Chondrocyte (in vitro differentiated cells): ENCODE measurements at places on chromosomes 5 and 9. TPM values are rescaled to one million over a fixed set of nuclear protein-coding genes. Genes with fewer than 3 reads are reported as not detected.

DNA sequence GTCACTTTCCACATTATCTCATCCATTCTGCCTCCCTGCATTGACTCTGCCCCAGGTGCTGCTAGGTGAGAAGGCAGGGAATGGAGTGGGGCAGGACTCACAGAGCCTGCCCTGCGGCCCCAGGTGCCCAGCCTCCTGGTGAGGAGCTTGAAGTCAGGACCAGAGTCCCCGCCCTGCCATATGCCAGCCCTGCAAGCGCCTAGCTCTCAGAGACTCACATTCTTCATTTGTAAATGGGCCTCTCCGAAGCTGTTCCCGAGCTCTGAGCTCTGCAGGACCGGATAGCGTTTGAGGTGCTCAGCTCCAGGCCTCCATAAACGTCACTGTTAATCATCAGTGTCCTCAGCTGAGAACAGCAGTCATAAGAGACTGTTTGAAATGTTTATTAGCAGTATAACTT lies 75.1 kb upstream of the STXBP1 start:
- no peak overlapping the region for H3K4me3 ChIP-seq
- peaks cover 71% of the 10 kb centered on the region for H3K4me1 ChIP-seq
- peak overlapping the region; percentile 83 for H3K27ac ChIP-seq
- no peaks in the 10 kb centered on the region for H3K36me3 ChIP-seq
- DNase-seq = no peak
- H3K27me3 ChIP-seq = no peaks in the 10 kb centered on the region

DNA sequence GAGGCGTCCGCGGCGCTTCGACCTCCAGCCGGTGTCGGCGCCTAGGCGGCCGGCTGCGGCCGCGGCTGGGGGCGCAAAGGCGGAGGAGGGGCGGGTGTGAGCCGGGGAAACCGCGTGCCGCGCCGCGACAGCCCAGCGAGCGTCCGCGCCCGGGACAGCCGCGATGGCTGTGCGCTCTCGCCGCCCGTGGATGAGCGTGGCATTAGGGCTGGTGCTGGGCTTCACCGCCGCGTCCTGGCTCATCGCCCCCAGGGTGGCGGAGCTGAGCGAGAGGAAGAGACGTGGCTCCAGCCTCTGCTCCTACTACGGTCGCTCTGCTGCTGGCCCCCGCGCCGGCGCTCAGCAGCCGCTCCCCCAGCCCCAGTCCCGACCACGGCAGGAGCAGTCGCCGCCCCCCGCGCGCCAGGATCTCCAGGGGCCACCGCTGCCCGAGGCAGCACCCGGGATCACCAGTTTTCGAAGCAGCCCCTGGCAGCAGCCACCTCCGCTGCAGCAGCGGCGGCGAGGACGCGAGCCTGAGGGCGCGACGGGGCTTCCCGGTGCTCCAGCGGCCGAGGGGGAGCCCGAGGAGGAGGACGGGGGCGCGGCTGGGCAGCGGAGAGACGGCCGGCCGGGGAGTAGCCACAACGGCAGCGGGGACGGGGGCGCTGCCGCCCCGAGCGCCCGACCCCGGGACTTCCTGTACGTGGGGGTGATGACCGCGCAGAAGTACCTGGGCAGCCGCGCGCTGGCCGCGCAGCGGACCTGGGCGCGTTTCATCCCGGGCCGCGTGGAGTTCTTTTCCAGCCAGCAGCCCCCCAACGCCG lies 605 bp downstream of the CHSY3 start:
- H3K4me1 ChIP-seq = peaks cover 29% of the 10 kb centered on the region
- H3K4me3 ChIP-seq = peak overlapping the region; percentile 94
- H3K27ac ChIP-seq = no peak overlapping the region
- no peaks in the 10 kb centered on the region for H3K36me3 ChIP-seq
- no peaks in the 10 kb centered on the region for H3K27me3 ChIP-seq

DNA sequence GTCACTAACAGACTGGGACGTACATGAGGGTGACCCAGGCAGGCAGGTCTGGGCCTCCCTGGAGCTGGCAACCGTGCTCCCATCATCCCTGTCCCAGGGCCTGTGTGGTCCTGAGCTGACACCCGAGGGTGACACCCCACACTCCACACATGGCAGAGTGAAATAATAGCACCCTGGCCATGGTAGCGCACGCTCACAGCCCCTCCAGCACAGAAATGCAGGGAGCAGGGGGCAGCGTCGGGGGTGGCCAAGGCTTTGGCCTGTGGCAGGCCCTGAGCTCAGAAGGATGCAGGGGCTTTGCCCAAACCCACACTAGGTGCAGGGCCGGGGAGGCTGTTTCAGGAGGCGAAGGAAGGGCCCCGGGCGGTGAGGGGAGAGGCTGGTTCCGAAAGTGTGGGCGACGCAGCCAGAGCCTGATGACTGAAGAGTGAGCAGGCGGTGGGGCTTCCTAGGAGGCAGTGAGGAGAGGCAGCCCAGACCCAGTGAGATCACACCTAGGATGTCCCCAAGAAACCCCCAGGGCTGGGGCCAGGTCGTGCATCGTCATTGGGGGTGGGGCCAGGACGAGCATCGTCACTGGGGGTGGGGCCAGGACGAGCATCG lies 12.9 kb downstream of the OR2V2 start:
- no peak for DNase-seq
- H3K36me3 ChIP-seq = no peaks in the 10 kb centered on the region
- H3K27ac ChIP-seq = peak overlapping the region; percentile 74
- peak overlapping the region; percentile 55 for H3K4me3 ChIP-seq
- peaks cover 11% of the 10 kb centered on the region for H3K4me1 ChIP-seq

GRCh38 chr9:28464481-28465216 lies 891.4 kb upstream of the C9orf72 start:
- peak; percentile 49 for DNase-seq
- H3K36me3 ChIP-seq = no peaks in the 10 kb centered on the region

GRCh38 chr9:106020186-106020585 lies 325.8 kb downstream of the TMEM38B start:
- no peak for DNase-seq
- H3K36me3 ChIP-seq = no peaks in the 10 kb centered on the region
- H3K27ac ChIP-seq = no peak overlapping the region
- no peaks in the 10 kb centered on the region for H3K27me3 ChIP-seq
- H3K4me3 ChIP-seq = no peak overlapping the region

DNA sequence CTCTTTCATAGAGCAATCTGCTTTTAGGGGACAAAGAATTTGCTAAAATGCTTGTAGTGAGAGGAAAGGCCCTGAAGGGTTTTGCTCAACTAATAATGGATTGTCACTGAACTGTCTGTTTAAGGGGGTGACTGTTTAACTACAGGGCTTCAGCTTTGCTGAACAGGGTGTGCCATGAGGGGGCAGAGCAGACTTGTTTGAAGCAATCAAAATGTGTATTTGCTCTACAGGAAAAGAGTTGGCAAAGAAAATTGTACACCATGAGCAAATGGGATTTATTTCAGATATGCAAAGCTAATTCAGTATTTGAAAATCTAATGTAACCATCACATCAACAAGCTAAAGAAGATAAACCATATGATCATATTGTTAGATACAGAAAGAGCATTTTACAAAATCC lies 154.3 kb downstream of the GABRG2 start:
- H3K27ac ChIP-seq = no peak overlapping the region
- no peak overlapping the region for H3K4me3 ChIP-seq
- H3K27me3 ChIP-seq = no peaks in the 10 kb centered on the region
- no peaks in the 10 kb centered on the region for H3K4me1 ChIP-seq
- DNase-seq = no peak

DNA sequence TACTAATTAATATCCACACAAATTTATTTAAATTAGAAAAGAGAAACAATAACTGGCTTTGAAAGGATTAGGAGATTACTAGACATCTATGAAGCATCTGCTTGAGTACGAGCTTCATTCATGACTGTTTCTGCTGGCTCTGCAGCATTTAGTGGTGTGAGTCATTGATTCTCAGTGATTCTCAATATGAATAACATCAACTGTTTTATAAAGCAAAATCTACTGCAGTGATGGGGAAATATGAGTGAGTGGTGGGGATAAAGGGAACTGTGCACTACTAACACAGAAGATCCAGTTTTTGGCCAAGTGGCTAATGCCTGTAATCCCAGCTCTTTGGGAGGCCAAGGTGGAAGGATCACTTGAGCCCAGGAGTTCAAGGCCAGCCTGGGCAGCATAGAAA lies 8.4 kb downstream of the FNBP1 start:
- H3K4me1 ChIP-seq = peaks cover 71% of the 10 kb centered on the region
- peak overlapping the region; percentile 62 for H3K27ac ChIP-seq
- H3K36me3 ChIP-seq = no peaks in the 10 kb centered on the region
- H3K27me3 ChIP-seq = no peaks in the 10 kb centered on the region

DNA sequence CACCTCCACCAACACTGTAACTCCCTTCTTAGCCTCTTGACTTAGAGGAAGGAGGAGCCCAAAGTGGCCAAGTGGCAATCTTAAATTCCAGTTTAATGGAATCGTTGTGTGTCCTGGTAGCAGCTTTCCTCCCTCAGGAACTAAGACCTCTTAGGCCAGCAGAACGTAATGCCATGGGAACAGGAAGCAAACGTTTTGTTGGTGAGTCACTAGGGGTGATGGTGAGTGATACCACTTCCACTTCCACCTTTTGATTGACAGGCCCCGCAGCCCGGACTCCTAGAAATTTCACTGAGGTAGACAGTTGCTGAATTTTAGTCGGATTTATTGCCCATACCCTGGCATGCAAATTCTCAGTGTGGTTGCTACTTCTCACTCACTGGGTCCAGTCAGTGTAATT lies 94.2 kb upstream of the FBN2 start:
- no peaks in the 10 kb centered on the region for H3K36me3 ChIP-seq
- H3K27ac ChIP-seq = no peak overlapping the region
- H3K4me3 ChIP-seq = no peak overlapping the region
- peaks cover 28% of the 10 kb centered on the region for H3K4me1 ChIP-seq
- no peak for DNase-seq

DNA sequence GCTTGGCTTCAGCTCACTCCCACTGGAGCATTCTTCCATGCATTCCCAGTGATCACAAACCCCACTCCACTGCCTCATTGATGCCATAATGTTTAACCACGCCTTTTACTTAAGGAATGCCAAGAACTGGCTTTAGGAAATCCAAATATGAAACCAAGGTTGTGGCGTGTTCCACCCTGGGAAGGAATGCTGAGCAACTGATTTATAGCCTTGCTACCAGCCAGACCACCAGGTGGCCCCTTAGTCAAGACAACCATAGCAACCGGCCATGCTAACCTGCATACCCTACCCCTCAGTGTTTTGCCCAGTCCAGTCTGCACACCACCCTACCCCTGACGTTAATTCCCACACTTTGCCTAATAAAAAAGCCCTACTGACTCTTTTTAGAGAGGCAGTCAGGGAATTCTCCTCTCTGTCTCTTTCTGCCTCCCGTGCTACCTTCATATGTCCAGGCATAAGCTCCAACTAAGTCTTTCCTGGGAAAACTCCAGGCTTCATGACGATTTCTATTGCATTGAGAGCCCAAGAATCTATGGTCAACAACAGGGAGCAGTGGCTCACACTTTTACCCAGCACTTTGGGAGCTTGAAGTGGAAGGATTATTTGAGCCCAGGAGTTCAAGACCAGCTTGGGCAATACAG lies 27.0 kb upstream of the PRRC2B start:
- DNase-seq = no peak
- peak overlapping the region; percentile 60 for H3K27ac ChIP-seq
- no peaks in the 10 kb centered on the region for H3K27me3 ChIP-seq
- H3K4me1 ChIP-seq = peaks cover 9% of the 10 kb centered on the region

GRCh38 chr5:162543437-162543836 lies 475.9 kb downstream of the GABRG2 start:
- no peak for DNase-seq
- no peaks in the 10 kb centered on the region for H3K4me1 ChIP-seq
- no peaks in the 10 kb centered on the region for H3K36me3 ChIP-seq
- H3K27ac ChIP-seq = no peak overlapping the region
- no peak overlapping the region for H3K4me3 ChIP-seq

- H3K27ac ChIP-seq = no peak overlapping the region
- H3K36me3 ChIP-seq = no peaks in the 10 kb centered on the region
- no peaks in the 10 kb centered on the region for H3K4me1 ChIP-seq
- DNase-seq = no peak
Measured at GRCh38 chr9:4973246-4973645, 11.8 kb upstream of the JAK2 start.

- no peak overlapping the region for H3K4me3 ChIP-seq
- no peak for DNase-seq
- no peaks in the 10 kb centered on the region for H3K27me3 ChIP-seq
- H3K27ac ChIP-seq = no peak overlapping the region
Measured at GRCh38 chr5:102811972-102812371, 56.9 kb downstream of the PAM start.

- no peaks in the 10 kb centered on the region for H3K27me3 ChIP-seq
- H3K36me3 ChIP-seq = peaks cover under 1% of the 10 kb centered on the region
- no peak overlapping the region for H3K27ac ChIP-seq
- H3K4me1 ChIP-seq = peaks cover 36% of the 10 kb centered on the region
- DNase-seq = no peak
Measured at GRCh38 chr5:137627293-137627692, 108.6 kb downstream of the KLHL3 start.

GRCh38 chr9:136521537-136521936 lies 24.3 kb downstream of the NOTCH1 start:
- no peaks in the 10 kb centered on the region for H3K27me3 ChIP-seq
- no peak overlapping the region for H3K4me3 ChIP-seq
- no peaks in the 10 kb centered on the region for H3K36me3 ChIP-seq
- H3K4me1 ChIP-seq = peaks cover 13% of the 10 kb centered on the region

DNA sequence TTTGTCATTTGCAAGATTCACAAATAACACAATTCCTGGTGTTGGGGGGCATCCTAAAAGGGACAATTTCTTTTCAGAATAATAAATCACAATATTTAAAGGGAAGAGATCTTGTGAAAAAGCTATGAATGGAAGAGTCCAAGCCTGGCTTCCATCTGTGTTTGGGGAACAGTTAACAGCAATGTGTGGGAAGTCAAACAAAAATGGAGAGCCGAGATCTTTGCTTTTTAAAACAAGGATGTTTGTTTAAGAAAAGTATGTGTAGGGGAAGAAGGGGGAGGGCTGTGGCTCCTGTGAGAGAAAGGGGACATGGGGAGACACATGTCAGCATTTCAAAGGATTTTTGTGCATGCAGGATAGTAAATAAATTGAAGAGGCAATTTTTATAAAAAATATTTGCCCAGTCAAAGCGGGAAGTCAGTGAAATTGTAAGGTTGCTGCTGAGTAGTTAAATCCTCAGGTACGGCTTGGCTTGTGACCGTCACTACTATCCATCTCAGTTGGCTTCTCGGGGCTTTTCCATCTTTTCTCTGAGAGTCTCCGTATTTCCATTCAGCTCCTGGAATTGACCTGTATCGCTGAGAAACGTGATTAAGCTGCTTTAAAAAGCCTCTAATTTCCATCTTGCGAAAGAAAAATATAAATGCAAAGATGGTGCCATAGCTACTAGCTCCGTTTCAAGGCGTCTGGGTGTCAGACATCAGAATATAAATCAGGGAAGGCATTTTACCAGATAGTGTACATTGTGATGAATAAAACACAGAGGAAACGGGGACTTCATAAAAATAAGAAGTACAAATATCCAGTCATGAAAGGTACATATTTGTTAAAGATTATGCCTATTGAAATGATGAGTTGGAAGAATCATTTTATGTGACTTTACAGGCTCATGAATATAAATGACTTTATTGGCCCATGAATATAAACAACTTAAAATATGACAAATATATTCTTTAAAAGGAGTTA lies 52.9 kb upstream of the VCAN start:
- peaks cover 15% of the 10 kb centered on the region for H3K4me1 ChIP-seq
- no peak overlapping the region for H3K27ac ChIP-seq
- H3K27me3 ChIP-seq = no peaks in the 10 kb centered on the region
- H3K36me3 ChIP-seq = no peaks in the 10 kb centered on the region
- no peak for DNase-seq

PCDHGA9 gene
- 0.97 to 3.6 TPM (median 1.4 TPM) in 3 replicates for total RNA-seq

MARCOL gene
- not detected in 3 replicates for total RNA-seq

ZMYND19 gene
- 32.5 to 34.8 TPM (median 33.0 TPM) in 3 replicates for total RNA-seq

GDF9 gene
- 0.29 to 0.38 TPM (median 0.30 TPM) in 3 replicates for total RNA-seq

C5orf58 gene
- not detected in 3 replicates for total RNA-seq

SLIT3 gene
- total RNA-seq = 65.8 to 119 TPM (median 116 TPM) in 3 replicates

NME5 gene
- 1.7 to 5.0 TPM (median 2.0 TPM) in 3 replicates for total RNA-seq

ANKDD1B gene
- 0.42 to 1.2 TPM (median 0.72 TPM) in 3 replicates for total RNA-seq

CCDC192 gene
- total RNA-seq = not detected in 3 replicates

HRCT1 gene
- 7.2 to 16.6 TPM (median 7.8 TPM) in 3 replicates for total RNA-seq

SHISAL2B gene
- total RNA-seq = not detected in 3 replicates

ABL1 gene
- total RNA-seq = 73.6 to 93.7 TPM (median 91.5 TPM) in 3 replicates

PCDHB16 gene
- total RNA-seq = 4.3 to 6.1 TPM (median 5.9 TPM) in 3 replicates
